Stimulated activated CD8-positive, alpha-beta memory T cell treated with anti-CD3 and anti-CD28 coated beads, Interleukin-4, amount 100 ng/mL, for 48 hours (primary cell): ENCODE measurements at places on chromosomes 5 and 9.

DNA sequence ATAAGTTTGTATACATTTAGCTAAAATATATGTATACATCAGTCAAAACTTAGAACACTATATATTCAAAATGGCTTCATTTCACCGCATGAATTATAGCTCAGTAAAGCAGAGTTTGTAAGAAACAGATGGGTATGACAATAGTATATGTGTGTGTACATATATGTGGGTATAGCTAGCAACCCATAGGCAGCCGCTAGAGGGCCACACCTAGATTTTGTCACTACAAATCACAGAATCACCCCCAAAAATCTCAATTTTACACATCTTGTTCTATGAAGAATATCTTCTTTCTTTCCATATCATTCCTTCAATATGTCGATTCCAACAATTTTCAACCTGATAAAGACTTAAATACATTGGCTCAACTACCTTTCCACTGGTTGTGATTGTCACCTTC, 357.8 kb upstream of the CCNG1 start:
- peak; percentile 22 for DNase-seq

GRCh38 chr5:148540647-148541046, 113.7 kb downstream of the HTR4 start:
- DNase-seq = no peak

DNA sequence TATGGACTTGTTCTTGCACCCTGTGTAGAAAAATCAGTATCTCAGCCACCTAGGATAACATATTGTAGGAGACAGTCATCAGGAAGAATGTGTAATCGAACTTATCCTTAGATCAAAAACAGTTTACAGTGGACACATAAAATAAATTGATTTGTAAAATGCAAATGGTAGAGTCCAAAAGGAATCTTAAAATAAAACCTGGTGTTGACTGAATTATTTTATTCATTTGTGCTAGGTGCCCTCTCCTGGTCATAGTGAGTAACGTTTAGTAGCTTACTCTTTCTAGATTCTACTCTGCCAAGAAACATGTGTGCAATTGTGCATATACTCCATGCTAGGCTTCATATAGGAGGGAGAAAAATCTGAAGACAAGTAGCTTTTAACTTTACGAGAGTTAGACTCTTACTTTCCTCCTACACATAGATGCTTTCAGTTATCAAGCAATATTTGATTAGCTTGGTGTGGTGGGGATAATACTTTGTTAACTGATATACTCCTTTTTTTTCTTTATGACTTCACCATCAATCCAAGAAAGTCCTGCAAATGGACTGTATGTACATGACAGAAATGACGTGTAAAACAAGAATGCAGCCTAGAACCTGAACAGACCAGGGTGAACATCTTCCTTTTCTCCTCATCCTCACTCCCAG, 23.7 kb upstream of the LOX start:
- DNase-seq = no peak

DNA sequence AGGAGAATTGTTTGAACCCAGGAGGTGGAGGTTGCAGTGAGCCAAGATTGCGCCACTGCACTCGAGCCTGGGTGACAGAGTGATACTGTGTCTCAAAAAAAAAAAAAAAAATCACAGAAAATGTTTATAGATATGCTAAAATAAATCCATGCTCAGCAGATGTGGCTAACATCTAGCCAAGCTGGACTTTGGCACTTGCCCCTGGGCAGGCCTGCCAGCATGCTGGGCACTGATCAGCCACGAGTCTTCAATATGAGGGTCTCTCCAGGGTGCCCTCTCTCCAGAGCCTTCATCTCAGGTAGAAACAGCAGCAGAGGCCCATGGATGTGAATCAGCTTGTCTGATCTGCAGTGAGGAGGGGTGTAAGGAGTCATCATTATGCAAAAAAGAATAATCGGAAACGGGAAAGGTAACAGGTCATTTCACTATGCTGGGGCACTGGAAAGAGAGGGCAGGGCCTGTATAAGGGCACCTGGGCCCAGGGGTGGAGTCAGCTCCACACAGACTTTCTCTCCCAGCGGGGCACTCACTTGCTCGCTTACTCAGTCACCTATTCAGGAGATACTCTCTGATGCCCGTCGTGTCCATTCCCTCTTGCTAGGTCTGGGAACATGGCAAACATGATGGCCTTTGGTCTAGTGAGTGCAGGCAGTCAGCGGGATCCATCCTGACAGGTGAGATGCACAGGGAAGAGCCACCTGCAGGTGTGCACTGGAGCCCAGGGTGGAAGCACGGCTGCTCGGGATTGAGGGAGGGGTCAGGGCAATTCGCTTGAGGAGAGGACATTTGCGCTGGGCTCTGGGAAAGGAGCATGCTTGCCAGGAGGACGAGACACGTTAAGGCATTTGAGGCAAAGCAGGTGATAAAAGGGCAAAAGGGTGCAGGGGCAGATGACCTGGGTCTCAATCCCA, 17.1 kb downstream of the RNF44 start:
- no peak for DNase-seq

DNA sequence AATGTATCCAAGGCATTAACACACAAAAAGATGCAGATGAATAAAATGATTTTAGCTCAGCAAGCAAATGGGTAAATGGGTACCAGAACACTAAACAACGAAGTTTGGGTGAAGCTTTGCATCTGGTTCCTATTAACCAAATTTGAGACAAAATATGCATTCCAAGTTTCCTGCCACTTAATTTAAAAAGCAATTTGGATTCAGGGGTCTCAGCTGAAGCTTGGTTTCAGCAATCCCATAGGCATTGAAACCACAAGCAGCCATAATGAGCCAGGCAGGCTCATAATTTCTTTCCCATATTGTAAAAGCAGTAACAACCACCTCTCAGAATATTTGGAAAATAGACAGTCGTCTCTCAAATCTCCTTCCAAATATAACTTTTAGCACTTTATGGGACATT, 138.9 kb downstream of the NXNL2 start:
- DNase-seq = no peak

GRCh38 chr5:175866377-175866907, 4.9 kb upstream of the CPLX2 start:
- DNase-seq = no peak

- no peak for DNase-seq
These were observed 663.2 kb upstream of the RGMB start for GRCh38 chr5:98110282-98110691.

- DNase-seq = no peak
These were observed 51.5 kb downstream of the SEMA4D start for GRCh38 chr9:89446261-89446960.

- DNase-seq = no peak
These were observed 61.2 kb upstream of the TAF11L2 start for GRCh38 chr5:17436761-17437221.

GRCh38 chr5:124889486-124889825, 143.0 kb upstream of the ZNF608 start:
- DNase-seq = no peak

DNA sequence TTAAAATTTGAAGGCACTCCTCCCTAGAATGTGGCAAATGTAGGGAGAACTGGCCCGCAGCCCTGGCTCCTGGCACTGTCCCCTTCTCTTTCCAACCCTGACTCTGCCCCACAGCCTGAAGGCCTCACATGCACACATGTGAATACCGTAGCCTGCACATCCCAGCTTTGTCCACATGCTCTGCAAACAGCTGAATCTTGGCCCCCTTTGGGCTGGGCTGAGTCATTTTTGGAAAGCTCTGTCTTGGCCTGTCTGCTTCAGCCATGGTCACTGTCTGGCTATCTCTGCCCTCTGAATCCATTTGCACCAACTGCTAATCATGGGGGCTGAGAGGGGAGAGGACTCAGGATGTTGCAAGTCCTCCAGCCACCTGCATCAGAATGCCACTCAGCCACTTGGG, 22.1 kb upstream of the GALNT10 start:
- no peak for DNase-seq

GRCh38 chr5:133331941-133332340, 280.1 kb downstream of the HSPA4 start:
- no peak for DNase-seq

- peak; percentile 50 for DNase-seq
These were observed at the start of gene MVB12B for GRCh38 chr9:126326228-126327005. Gene MVB12B (plus strand): TSS chr9:126326829. CDS start chr9:126326930, 101 bp downstream.

- DNase-seq = no peak
These were observed 89.5 kb downstream of the TLE4 start for GRCh38 chr9:79661279-79661678.

- no peak for DNase-seq
These were observed 71.3 kb downstream of the PPARGC1B start for GRCh38 chr5:149801307-149801990.

DNA sequence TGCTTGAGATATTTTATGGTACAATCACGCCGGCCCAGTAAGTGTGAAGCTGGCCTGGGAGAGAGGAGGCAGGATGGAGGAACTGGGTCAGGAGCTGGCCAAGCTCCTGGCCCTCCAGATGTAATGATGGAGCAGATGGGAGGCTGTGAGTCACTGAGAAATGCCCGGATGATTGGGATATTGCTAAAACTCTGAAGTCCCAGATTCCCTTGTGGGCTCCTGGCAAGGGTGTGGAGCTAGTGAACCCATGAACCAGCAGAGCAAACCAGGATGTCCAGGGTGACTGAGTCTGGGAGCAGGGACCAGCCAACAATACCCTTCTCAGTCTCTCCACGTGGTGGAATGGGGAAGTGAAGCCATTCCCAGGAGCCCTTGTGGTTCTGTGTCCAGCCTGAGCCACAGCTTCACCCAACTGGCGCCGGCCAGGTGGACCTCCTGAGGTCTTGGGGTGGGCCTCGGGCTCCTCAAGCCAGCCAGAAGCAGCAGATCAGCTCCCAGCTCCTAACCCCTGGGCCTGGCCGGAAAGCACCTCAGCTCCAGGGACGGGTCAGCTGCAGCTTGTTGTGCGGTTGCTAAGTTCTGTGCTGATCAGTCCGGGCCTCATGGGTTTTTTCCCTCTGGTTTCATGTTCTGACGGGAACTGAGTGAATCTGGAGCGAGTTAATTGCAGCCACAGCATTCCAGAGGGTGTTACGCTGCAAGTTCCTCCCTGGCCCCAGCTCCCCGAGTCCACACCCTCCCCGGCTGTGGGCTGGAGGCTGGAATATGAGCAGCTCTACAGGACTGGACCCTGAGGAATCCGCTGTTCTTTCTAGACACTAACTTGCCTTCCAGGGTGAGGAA, 37.6 kb downstream of the DUSP1 start:
- DNase-seq = no peak
